ENCODE measurements at places on chromosomes 3 and 15.

- no peak for DNase-seq
Observed at GRCh38 chr3:123372686-123373473, 76.0 kb downstream of the ADCY5 start.

- DNase-seq, result no peak
Observed at GRCh38 chr3:15753056-15753710, 44.6 kb downstream of the ANKRD28 start.

DNA sequence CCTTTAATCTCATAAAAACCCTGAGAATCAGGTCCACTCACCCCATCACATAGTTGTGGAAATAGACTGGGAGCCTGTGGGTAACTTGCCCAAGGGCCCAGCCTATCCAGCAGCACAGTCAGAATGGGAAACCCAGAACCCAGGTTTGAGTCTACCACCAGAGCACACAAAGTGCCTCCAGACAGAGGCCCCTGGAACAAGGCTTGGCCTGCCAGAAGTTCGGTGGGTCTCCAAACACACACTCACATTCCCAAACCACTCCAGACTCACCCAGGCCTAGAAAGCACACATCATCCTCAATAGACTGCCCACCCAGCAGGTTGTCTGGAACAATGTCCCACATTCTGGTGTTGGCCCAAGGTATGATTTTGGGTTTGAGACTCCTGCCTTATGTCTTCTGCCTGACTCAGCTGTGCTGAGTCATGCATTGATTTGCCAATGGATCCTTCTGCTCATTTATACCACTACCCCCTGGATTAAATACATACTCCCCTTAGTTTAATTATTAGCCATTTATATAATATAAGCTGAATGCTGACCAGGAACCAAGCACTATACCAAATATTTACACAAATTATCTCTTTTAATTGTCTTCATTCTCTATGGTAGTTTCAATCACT lies 4.5 kb downstream of the SLC12A8 start:
- no peak for DNase-seq

GRCh38 chr15:34362047-34362773 lies 4.8 kb downstream of the LPCAT4 start:
- no peak for DNase-seq

DNA sequence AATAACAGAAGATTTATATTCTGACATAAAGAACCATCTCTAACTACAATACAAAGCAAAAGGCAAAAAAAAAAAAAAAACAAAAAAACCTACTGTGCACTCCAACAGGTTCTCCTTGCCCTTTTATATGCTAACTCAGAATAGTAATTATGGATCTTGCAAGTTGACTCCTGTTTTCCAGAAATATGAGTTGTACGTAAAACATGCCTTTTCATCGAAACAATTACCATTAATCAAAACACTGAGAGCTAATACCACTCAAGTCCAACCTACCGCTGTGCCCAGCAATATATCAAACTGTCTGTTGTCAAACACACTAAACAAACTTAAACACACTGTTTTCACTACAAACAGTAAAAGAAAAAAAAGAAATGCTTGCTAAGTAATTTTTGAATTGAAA lies 389.8 kb downstream of the TBC1D5 start:
- no peak for DNase-seq

- no peak for DNase-seq
Observed at GRCh38 chr3:98240131-98240530, 23.9 kb upstream of the OR5H6 start.

DNA sequence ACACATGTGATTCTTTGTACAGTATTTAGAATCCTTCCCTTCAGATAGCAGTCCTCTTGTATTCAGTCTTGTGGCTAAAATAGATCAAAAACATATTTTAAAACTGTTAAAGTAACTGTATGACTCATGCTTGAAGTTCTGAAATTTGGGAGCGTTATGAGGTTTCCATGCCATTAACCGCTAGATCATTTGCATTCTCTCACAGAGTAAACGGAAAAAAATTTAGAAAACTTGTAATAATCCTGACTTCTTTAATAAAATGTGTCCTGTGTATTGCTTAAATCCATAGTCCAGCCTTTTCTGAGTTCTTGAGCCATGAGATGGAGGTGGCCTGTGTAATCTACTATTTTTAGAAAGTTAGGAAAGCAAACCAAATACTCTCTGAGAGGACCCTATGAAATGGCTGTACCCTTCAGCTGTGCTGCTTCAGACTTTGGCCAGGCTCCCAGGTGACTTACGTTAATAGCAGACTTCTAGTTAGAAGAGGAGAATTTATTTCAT lies 33.8 kb downstream of the MBNL1 start:
- no peak for DNase-seq

DNA sequence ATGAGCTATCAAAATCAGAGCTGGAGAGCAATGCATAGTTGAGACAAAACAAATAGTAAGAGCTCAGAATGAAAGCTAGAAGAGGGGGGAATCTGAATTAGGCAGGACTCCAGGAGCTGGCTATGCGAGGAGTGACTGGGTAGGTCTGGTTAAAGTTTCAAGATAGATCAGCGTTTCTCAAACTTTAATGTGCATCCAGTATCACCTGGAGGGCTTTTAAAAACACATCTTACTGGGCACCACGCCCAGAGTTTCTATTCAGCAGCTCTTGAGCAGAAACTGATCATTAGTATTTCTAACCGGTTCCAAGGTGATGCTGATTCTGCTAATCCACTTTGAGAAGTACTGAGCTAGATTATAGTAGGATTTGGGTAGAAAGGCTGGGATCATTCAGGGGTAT lies 96.2 kb upstream of the ACP3 start:
- DNase-seq, result no peak

- no peak for DNase-seq
Observed at GRCh38 chr3:24254649-24255048, 240.0 kb downstream of the THRB start.

DNA sequence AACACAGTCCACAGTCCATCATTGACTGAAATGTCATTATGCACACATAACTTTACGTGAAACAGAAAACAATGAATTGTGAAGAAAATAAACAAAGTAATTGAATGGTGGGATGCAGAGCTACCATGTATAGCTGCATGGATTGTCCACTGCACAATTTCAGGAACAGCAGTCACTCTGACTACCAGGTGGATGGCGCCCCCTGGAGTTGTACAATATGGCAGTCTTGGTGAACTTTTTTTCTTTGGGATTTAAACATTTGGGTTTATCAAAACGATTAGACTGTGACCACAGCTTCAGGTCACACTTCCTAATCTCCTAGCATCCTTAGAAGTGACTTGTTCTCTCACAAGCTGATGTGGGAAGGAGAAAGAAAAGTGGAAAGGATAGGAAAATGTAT lies 48.9 kb upstream of the TCF12 start:
- no peak for DNase-seq

GRCh38 chr15:72312605-72313447 lies 7.1 kb downstream of the CELF6 start:
- peak; percentile 18 for DNase-seq

DNA sequence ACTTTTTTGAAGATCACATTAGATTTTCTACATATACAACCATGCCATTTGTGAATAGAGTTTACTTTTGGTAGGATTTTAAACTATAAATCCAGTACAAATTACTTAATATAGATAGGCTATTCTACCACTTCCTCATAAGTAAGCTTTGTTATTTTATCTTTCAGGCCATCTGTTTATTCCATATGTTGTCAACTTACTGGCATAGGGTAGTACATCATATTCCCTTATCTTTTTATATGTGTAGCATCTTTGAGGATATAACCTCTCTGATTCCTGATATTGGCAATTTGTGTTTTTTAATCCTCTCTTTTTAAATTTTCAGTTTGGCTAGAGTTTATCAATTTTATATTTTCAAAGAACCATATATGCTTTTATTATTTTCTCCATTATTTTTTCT lies 515.4 kb downstream of the DIPK2A start:
- no peak for DNase-seq

DNA sequence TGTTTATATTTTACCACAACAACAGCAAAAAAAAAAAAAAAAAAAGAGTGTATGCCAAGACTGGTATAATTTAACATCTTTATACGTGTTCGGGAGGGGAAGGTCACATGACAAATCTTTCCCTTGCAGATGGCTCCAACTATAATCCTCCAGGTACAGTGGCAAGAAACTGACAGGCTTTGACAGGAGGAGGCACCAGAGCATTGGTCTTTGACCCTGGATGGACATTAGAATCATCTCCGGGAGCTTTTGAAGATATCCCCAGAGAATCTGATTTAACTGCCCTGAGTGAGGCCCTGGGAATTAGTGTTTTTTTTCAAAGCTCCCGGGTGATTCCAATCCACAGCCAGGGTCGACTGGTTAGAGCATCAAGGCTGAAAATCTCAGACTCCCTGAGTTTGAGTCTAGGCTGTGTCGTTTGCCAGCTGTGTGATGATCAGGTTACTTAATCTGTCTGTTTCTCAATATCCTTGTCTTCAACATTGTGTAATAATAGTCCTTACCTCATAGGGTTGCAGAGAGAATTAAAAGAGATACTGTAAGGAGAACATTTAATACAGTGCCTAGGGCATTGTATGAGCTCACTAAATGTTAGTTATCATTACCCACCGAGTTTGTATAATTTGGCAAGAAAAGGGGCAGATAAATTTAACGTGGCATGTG lies 8.9 kb upstream of the SEMA5B start:
- no peak for DNase-seq

GRCh38 chr3:8456412-8456811 lies 45.2 kb upstream of the LMCD1 start:
- no peak for DNase-seq

DNA sequence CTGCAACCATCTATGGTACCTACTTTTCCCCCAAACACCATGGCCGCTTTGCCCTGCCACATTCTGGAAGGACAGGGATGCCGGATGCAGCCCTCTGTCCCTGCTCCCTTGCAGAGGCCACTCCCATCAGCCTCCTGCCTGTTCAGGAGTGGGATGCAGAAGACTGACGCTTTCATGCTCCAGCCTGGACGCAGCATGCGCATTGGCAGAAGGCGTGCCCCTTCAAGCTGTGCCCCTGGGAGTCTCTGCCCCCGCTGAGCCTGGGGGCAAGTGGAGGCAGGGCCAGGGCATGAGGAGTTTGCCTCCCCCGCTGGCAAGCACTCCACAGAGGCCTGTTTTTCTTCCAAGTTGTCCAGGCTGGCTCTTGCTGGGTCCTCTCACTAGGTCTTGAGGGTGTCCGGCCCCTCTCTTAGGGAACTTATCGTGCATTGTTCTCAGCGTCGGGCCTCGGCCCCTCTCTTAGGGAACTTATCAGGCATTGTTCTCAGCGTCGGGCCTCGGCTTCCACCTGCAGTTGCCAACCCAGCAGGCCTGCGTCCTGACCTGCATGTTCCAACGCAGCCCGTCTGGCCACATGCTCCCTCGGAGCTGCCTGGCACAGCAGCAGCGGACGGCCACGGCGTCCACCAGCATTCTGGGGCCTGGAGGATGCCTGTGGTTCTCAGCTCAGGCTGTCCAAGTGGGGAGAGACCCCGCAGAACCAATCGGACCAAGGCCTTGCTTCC lies 14.6 kb upstream of the SNRPA1 start:
- DNase-seq, result no peak

DNA sequence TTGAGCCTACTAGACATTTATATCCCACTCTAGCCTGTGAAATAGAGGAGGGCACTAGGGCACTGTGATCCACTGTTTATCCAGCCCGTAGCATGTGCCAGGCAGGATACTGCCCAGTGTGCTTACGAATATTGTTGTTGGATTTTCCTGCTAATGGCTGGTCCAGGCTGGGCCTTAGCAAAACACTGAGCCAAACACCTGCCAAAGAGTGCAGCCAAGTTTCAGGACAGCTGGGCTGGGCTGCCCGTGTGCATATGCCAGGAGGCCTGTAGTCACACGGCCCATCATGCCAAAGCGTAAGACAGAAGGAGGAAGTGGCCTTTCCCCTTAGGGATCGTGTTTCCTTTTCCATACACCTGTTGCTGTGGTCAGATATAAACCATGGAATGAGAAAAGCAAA lies 54.5 kb upstream of the ABHD10 start:
- no peak for DNase-seq

- no peak for DNase-seq
Observed at GRCh38 chr15:68770216-68770615, 50.5 kb downstream of the ANP32A start.

DNA sequence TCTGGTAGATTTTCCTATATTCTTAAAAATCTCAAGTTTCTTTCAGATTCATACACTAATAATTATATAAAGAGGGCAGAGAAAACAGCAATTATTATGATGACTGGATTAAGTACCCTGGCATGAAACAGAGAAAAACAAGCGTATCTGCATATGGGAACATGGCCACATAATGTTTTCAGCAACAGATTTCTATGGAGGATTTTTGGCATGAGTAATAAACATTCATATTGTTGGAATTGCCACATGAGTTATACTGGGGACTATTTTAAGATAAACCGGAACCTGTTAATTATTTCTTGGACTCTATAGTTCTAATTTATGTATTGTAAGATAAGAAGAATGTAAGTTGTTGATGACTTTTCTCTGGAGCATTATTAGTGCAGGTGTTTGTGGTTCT lies 112.7 kb downstream of the OXSM start:
- DNase-seq, result no peak

DNA sequence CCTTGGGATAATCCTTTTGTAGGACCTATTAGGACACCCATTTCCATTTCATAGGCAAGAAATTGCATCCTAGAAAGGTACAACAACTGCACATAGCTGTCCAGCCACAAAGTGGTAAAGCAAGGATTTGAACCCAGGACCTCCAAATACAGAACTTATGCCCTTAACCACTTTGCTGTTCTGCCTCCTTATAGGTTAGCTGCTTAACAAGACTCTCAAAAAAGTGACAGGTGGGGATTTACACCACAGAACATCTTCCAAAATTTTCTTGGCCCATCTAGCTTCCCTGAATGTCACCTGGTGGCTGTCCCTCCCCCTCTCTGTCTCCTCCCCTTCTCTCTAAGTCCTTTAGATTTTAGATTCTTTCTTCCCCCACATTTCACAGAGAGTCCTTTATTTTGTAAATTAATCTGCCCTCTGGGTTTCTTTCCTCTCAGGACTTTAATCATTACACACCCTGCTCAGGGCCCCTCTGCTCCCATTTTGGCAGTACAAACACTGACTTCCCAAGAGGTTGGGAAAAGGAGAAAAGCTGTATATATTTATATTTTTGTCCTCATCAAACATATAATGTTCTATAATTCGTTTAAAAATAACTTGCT lies 120.6 kb downstream of the CPNE4 start:
- DNase-seq, result no peak

GRCh38 chr3:184635774-184636173 lies 74.2 kb downstream of the EPHB3 start:
- no peak for DNase-seq

GRCh38 chr3:152334761-152335160 lies 66.0 kb downstream of the MBNL1 start:
- DNase-seq, result no peak

DNA sequence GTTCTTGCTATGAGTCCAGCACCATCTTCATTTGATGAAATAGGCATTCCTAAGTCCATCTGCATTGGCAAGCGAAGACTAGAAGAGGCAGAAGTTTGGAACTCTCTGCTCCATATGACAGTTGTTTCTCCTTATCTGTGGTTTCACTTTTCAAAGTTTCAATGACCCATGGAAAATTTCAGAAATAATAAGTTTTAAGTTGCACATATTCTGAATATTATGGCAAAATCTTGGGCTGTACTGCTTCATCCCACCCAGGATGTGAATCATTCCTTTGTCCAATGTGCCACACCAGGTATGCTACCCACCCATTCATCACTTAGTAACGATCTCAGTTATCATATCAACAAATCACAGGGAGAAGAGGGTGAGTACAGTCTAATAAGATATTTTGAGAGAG lies 647.9 kb downstream of the GRM7 start:
- DNase-seq, result no peak

All from stimulated activated naive CD4-positive, alpha-beta T cell (primary cell).